ENCODE measurements at places on chromosomes 1 and 21. TPM values are rescaled to one million over a fixed set of nuclear protein-coding genes. Genes with fewer than 3 reads are reported as not detected.
A peak's percentile ranks its signal among the peaks of the same experiment; 100 is the strongest.

- no peak overlapping the region for H3K4me3 ChIP-seq
- H3K27me3 ChIP-seq: peaks cover 2% of the 10 kb centered on the region
- H3K4me1 ChIP-seq: no peaks in the 10 kb centered on the region
These were observed 136.4 kb upstream of the KCNE2 start for GRCh38 chr21:34227386-34227852.

ATF6 gene
- total RNA-seq: 29.3 TPM

KRTAP11-1 gene
- not detected for total RNA-seq

PTGER3 gene
- 0.29 TPM for total RNA-seq

CDC20 gene
- 22.5 TPM for total RNA-seq

ILDR2 gene
- total RNA-seq: 0.56 TPM

KCNQ4 gene
- total RNA-seq: 0.76 TPM

NR1I3 gene
- total RNA-seq: not detected

DNA sequence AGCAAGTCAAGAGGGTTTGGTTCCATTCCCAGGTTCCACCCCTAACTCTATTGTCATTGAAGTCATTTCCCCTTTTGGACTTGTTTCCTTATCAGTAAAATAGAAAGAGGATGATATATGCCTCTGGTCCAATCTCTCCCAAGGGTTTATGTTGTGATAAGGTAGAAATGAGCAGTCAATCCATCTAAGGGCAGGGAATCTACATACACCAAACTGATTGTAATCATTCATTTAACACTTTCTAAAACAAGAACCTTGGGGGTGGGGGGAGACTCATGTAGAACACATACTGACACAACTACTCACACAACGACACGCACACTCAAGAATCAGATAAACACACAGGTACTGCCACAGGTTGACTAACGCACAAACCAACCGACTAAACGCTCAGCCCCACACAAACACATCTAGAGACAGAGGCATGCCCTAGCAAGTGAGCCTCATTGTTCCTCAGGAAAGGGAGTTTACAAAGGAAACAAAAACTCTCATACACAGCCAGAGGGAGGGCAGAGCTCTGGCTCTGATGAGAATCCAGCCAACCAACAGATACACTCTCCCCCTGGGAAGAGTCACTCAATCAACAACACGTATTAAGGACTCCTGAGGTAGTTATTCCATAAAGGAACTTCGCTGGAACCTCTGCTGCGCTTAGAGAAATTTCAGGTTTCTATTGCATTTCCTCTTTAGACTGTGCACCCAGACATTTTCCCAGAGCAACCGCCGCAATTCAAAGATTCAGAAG is 1.0 kb downstream of the F11R start:
- peaks cover 5% of the 10 kb centered on the region for H3K4me1 ChIP-seq
- H3K4me3 ChIP-seq: peak overlapping the region; percentile 89
- no peak for DNase-seq
- no peaks in the 10 kb centered on the region for H3K27me3 ChIP-seq
- H3K36me3 ChIP-seq: no peaks in the 10 kb centered on the region

DNA sequence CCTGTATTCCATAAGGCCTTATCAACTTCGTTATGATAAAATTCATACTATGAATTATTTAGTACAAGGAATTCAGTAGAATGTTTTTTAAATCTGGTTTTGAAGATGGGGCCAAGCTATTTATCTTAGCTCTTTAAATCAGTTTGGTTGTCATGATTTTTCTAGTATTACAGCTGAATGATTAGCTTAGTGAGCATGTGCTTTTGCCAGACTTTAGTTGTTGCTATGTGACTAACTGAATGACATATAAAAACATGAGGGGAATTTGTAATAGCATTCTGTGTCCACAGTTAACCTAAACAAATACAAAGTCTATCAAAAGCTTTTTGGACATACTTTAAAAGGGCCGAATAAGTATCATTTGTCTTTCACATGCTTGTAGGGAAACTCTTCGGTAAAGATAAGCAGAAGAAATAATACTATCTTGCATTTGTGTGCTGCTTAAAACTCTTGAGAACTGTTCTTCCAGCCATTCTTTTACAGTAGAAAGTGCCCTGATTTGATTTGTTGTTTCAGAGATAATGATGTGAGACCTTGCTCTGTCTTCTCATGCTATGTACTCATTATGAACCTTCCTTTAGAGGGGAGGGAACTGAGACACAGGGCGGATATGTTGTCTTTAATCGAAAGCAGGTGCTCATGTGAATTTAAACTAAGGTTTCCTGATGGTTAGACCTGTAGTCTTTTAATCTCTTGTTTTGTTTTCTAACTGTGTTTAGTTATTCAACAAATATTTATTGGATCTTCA is 18.8 kb downstream of the NEK7 start:
- peaks cover 33% of the 10 kb centered on the region for H3K4me1 ChIP-seq
- peaks cover 1% of the 10 kb centered on the region for H3K27me3 ChIP-seq
- no peak overlapping the region for H3K4me3 ChIP-seq
- DNase-seq: no peak

- no peak for DNase-seq
- H3K36me3 ChIP-seq: no peaks in the 10 kb centered on the region
- peak overlapping the region; percentile 65 for H3K27ac ChIP-seq
- peaks cover 31% of the 10 kb centered on the region for H3K4me1 ChIP-seq
- no peak overlapping the region for H3K4me3 ChIP-seq
These were observed 33.8 kb upstream of the ID3 start for GRCh38 chr1:23593042-23593521.

DNA sequence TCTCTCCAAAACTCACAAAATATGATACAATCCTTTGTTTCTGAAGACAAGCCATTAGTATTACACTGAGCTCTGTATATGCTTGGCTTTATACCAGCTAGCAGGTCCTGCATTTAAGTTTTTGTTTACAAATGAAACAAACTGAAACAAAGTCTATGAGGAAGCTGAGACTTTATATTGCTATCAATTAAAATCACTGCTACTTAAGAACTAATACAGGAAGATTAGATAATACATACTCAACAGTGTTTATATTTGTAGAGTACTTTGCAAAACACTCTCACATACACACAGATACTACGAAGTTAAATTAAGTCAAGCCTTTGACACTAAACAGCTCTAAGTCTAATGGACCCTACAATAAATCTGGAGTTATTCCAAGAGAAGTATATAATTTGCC is 247.4 kb downstream of the CRB1 start:
- no peak overlapping the region for H3K27ac ChIP-seq
- DNase-seq: no peak
- H3K4me1 ChIP-seq: no peaks in the 10 kb centered on the region

- H3K4me1 ChIP-seq: peaks cover 27% of the 10 kb centered on the region
- no peaks in the 10 kb centered on the region for H3K36me3 ChIP-seq
- no peak overlapping the region for H3K4me3 ChIP-seq
- no peak overlapping the region for H3K27ac ChIP-seq
- peaks cover 3% of the 10 kb centered on the region for H3K27me3 ChIP-seq
These were observed 27.0 kb downstream of the FGGY start for GRCh38 chr1:59323879-59324278.

KCNE2 gene
- total RNA-seq: not detected

ENAH gene
- total RNA-seq: 265 TPM

CFHR5 gene
- not detected for total RNA-seq

DNA sequence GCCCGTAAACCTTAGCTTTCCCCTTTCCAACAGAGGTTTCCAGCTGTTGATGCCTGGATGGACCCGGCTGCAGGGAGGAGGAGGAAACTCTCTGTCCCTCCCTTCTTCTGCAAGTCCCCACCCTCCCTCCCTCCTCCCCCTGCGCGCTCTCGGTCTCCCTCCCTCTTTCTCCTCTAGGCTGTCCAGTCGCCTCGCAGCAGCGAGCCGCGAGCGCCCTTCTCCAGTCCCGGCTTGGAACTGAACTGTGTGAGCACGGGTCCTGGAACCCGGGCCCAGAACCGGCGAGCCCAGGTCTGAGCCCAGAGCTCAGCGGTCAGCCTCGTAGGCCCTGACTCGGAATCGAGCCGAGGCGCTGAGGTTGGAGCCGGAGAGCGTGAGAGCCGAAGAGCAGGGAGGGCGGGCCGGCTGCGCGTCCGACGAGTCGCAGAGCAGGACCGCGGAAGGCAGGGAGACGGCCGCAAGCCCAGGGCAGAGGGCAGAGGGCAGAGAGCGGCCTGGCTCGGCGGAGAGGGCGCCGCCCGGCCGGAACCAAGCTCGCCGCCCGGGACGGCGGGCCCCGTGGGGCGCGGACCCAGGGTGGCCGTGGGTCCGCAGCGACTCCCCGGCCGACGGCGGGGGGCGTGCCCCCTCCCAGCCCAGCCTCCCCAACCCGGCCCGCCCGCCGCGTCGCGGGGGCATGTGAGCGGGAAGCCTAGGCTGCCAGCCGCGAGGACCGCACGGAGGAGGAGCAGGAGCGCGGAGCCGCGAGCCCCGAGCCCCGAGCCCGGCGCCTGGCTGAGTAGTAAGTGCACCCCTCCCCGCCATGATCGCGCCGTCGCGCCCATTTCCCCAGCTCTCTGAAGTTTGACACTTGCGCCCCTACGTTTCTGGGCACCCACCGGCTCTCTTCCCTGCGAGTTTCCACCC is at the start of gene SOX13:
SOX13 (plus strand) TSS at position 185 of the 906 bp plus-strand sequence. CDS start 39,801 bp downstream, outside the sequence.
- no peaks in the 10 kb centered on the region for H3K36me3 ChIP-seq
- H3K4me3 ChIP-seq: peak within 1 kb of the TSS; percentile 99
- peaks cover 38% of the 10 kb centered on the region for H3K27me3 ChIP-seq
- peaks cover 2% of the 10 kb centered on the region for H3K4me1 ChIP-seq

CHRNB2 gene
- 44.9 TPM for total RNA-seq

DNA sequence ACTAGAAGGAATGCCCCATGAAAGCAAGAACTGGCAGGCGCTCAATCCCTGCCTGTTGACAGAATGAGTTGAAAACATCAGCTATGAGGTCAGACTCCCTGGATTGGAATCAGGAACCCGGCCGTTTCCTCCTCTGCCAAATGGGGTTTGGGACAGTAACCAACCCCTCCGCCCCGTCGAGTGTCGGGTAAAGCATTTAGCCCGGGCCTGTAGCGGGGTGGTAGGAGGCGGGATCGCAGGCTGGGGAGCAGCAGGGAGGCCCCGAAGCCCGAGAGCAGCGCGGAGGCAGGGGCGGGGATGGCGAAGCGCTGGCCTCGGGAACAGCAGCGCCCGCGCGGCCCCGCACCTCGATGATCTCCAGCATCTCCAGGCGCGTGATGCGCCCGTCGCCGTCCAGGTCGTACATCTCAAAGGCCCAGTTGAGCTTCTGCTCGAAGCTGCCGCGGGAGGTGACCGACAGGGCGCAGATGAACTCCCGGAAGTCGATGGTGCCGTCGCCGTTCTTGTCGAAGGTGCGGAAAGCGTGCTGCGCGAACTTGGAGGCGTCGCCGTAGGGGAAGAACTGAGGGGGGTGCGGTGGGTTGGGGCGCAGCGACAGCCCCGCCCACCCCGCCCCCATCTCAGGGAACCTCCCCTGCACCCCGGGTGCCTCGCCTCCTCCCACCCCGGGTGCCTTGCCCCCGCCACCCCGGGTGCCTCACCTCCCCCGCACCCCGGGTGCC is 7.5 kb downstream of the HPCAL4 start:
- H3K27me3 ChIP-seq: peaks cover 34% of the 10 kb centered on the region
- no peak for DNase-seq
- peaks cover 5% of the 10 kb centered on the region for H3K36me3 ChIP-seq

LRRC3 gene
- 5.8 TPM for total RNA-seq

OPRD1 gene
- total RNA-seq: 1.2 TPM

SPATA6 gene
- total RNA-seq: 11.3 TPM

- peaks cover 6% of the 10 kb centered on the region for H3K36me3 ChIP-seq
- H3K27me3 ChIP-seq: peaks cover 3% of the 10 kb centered on the region
- peaks cover 12% of the 10 kb centered on the region for H3K4me1 ChIP-seq
- DNase-seq: no peak
These were observed 26.8 kb downstream of the STUM start for GRCh38 chr1:226575436-226575720.

GRCh38 chr21:28540514-28540913 is 452.2 kb downstream of the LTN1 start:
- no peaks in the 10 kb centered on the region for H3K4me1 ChIP-seq
- no peaks in the 10 kb centered on the region for H3K36me3 ChIP-seq
- no peaks in the 10 kb centered on the region for H3K27me3 ChIP-seq
- no peak for DNase-seq

ITSN1 gene
- total RNA-seq: 89.1 TPM

SYT11 gene
- total RNA-seq: 419 TPM

DNA sequence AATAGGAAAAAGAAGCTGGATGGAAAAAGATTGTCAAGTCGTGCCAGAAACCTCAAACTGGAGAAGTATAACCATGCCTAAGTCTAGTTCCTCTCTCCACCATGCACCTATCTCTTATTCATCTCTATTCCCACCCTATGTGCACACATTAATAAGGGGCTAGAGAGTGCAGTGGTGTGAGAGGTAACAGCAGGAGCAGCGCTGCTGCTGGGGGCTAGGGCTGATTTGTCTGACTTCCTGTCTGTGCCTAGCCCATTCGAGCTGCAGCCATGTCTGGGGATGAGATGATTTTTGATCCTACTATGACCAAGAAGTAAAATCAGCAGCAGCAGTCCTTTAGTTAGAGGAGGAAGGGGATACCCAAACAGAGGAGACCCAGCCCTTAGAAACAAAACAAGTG is 43.0 kb downstream of the TRIM33 start:
- H3K27me3 ChIP-seq: no peaks in the 10 kb centered on the region
- H3K4me3 ChIP-seq: peak overlapping the region; percentile 13
- H3K36me3 ChIP-seq: no peaks in the 10 kb centered on the region
- DNase-seq: no peak
- H3K4me1 ChIP-seq: peaks cover 10% of the 10 kb centered on the region
- no peak overlapping the region for H3K27ac ChIP-seq

DNA sequence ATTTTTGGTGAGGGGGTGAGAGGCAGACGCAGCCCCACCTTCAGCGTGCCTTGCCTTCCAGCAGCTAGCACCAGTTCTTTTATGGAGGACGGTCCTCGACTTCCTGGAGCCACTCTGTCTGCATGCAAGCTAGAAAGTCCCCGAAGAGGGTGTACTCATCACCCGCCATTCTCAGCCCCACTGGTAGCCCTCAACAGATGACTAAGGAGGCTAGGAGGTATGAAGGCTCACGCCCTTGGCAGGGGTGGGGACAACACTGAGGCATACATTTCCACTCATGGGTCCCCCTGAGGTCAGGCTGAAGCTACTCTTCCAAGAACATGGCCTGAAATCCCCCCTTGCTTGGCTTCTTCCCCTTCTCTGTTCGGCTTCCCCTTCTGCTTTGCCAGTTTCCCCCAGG is 8.9 kb upstream of the PTPRF start:
- no peaks in the 10 kb centered on the region for H3K27me3 ChIP-seq
- H3K27ac ChIP-seq: no peak overlapping the region
- no peaks in the 10 kb centered on the region for H3K36me3 ChIP-seq

DNA sequence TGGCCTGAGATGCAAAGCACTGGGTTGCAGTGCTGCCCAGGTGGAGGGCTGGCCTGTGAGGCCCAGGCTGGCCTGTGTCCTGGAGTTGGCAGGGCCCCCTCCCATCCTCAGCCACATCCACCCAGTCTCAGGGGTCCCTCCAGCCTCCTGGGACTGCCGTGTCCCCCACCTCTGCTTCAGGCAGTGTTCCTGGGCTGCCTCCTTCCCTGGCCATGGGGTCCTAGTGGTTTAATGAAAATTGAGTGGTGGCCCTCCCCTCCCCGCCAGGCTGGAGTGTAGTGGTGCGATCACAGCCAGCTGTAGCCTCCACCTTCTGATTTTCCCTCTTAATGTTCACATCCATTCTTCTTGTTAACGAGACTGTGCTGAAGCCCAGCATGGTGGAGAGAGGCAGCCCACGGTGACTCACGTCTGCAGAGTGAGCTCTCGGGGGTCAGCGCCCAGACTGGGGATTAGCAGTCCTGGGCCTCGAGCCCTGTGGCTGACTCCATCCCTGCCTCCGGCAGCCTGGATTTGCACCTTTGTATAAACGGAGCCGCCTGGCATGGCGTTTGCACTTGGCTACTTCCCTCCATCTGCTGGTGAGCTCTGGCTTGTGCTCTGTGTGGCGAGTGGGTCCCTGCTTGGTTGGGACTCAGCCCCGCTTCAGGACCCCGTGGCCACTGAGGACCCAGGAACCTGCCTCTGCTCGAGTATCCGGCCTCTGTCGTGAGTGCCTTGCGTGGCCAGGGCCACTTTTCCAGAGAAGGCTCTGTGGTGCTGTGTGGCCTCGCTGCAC is 6.9 kb downstream of the MIB2 start:
- H3K27ac ChIP-seq: peak overlapping the region; percentile 46
- no peak overlapping the region for H3K4me3 ChIP-seq
- H3K4me1 ChIP-seq: peaks cover 10% of the 10 kb centered on the region
- H3K36me3 ChIP-seq: no peaks in the 10 kb centered on the region
- DNase-seq: no peak
